SK-N-DZ (cell line): ENCODE measurements at places on chromosomes 2 and 18.

GRCh38 chr2:61557381-61557780, 19.2 kb upstream of the XPO1 start:
- no peak for DNase-seq

DNA sequence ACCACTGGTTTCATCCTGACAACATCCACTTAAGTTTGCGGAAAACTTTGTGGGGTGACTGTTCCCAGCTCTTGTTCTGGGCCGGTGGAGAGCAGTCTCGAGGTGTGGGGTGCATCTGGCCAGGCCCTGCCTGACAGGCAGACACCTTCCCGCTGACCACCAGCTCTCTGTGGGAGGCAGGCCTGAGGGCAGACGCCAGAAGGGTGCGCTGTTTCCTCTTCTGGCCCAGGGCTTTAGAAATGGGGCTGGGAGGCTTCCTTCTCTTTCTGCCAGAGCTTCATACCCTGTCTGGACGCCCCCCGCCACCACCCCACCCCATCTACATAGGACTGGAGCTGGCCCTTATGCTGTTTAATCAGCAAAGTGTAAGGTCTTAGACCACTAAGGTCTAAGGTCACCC, 263.8 kb downstream of the LOXHD1 start:
- no peak for DNase-seq

- DNase-seq, result no peak
Measured at GRCh38 chr2:168180483-168180882, 66.9 kb downstream of the STK39 start.

DNA sequence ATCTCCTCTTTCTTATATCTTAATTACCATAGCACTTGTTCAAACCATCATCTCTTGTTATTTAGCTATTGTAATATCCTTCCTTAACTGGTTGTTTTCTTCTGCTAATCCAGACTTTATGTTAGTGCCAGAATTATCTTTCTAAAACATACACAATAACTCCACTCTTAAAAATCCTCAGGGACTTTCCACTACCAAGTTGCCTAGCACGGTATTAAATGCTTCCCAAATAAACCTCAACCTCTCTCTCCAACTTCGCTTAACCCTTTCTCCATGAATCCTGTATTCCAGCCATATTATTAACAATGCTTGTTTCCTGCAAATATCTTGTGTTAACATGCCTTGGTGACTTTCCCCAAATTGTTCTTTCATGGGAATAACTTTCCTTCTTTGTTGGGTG, 84.5 kb downstream of the FAM228A start:
- no peak for DNase-seq

DNA sequence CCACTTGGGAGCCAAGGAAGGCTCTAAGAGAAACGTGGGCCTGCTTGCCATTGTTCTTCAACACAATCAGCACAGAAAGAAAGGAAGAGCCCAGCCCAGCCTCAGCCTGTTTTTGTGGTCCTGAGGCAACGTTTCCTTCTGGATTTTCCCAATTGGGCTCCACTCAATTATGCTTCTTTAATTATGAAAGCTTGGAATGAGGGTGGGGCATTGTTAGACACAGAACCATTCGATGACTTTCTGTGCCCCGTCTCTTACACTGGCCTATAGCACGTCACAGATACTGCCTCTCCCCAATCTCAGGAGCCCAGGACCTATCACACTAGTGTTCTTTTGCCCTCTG, 207.4 kb downstream of the ZFP36L2 start:
- DNase-seq, result no peak

DNA sequence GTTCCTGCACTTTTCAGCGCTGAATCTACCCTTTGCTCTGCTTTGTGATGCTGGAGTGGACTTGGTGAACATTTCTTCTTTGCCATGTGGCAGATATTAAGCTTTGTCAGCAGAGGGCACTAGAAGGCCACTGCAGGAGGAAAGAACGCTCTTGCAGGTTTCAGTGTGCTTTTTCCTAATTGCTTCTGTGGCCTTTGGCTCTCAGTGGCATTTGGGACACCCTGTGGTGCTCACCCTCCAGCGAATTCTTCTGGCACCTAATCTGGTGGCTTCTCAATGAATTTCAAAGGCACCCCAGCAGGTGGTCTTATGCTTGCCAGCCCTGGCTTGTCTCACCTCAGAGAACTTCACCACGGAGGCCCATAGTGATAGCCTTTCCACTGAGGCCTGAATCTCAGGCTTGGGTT, 146.7 kb downstream of the MYO3B start:
- peak; percentile 15 for DNase-seq

DNA sequence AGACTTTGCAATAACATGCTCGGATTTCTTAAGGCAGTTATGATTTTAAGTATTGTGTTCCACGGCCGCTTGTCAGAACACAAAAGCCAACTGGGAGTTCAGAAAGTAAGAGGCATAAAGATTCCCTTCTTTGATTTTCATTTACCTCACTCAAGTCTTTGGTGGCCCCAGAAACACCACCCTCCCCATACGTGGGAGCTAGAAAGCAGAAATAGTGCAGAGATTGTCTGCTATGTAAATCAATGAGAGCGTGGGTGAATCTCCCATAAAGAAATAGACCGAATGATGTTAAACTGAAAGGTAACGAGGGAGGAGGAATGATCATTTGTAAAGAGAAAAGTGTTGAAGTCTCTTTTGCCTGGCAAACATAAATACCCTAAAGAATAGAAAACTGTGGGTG, 322.1 kb upstream of the ETAA1 start:
- DNase-seq, result no peak

GRCh38 chr2:68700560-68700959, 34.1 kb upstream of the ARHGAP25 start:
- no peak for DNase-seq

DNA sequence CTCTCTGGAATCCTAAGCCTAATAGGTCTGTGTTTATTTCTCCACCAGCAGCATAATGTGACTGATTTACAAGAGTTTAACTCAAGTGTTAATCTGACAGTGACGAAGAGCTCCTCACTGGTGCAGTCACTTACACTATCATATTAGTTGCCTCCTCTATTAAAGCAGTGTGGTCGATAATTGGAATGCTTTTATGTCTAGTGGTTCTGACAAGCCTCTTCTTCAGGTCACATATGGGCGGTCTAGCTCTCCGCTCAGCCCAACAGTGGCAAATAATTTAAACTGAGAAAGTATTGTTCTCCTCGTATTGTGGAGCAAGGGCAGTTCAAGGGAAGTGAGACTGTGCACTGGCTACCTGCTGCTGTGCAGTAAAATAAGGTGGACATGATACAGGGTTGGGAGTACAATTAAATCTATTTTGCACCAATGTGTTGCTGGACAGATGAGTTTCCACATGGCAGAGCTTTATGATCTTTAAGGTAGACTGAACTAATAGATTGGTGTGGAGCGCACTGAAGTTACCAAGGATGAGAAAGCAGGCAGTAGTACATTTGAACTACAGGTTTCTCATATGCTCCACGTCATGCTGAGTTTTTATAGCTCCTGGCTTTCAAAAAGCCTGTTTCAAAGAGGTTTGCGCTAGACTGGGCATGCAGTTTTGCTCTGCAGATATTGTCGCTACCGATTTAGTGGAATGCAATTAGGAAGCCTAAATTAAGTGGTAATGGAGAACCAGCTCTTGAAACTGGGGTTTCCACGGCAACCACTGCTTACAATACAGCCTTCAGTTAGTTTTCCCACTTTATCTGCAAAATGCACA, 151.7 kb upstream of the POU3F3 start:
- DNase-seq, result peak; percentile 4

- no peak for DNase-seq
Measured at GRCh38 chr2:79993144-79993543, 311.4 kb downstream of the LRRTM1 start.

GRCh38 chr2:108355906-108356734, 21.6 kb upstream of the SULT1C4 start:
- DNase-seq, result no peak

GRCh38 chr2:50333529-50334228, 698.3 kb downstream of the NRXN1 start:
- DNase-seq, result no peak

DNA sequence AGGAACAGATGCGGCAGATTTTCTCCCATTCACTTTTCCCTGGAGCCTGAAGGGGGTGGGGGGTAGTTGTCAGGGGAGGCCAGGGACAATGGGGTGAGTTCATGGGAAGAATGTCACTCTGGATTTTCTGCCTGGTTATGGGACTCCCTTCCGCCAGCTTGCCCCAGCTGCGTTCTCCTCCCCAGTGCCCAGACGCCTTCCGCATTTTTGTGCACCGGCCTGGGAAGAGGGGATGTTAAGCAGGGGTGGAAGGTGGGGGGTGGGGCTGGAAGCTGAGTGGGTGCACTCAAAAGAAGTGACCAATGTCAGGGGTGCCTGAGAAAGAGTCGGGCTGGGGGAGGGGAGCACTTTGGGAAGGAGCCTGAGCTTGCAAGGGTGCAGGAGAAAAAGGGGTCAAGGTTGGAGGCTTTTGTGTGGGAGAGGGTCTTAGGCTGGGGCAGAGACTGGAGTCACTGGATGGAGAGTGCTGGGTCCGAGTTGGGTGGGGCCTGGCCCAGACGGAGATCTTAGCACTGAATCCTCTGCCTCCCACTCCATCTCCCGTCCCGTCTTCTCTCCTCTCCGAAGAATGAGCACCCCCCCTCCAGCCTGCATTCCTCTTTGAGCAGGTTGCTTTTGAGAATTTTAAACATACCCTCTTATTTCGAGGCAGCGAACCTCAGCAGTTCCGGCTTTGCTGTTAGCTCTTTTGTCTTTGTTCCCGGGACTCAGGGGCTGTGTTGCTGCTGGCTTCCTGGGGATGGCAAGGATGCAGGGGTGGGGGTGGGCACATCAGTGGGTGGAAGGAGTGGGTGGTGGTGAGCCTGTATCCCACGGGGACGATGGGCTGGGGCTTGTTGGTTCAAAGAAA, 2.7 kb downstream of the IGFBP2 start:
- no peak for DNase-seq

DNA sequence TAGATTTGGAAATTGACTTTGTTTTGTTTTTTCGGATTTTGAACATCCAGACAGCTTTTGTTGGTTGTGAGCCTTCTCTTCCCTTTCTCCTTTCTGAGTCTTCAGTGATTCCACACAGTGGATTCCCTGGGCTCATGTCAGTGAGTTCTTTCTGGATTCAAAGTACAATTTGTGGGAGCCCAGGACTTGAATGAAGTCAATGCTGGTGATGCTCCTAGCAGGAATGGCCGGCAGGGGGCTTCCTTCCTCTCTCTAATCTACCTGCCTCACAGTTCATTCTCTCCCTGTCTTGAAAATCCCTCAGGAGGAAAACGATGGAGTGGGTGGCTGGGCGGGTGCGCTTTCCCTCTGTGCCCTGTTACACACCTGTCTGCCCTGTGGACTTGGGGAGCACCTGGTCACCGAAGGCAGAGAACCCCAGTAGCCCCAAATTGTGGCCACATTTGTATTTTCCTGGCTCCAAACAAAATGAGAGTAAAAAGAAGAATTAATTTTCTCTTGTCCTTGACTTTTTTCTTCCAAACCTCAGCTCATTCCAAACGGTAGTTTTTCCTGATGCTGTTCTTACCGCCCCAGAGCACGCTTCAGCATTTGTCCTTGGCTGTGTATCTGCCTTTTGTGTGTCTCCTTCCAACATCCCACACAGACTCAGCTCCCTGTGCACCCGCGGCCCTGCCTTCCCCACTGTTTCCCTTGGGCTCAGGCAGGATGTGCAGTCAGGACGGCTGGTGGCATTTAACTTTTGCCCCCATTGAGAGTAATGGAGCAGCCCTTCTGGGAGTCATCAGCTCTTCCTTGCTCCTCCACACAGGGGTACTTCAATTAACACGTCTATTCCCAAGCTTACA, 86.6 kb downstream of the MARCO start:
- DNase-seq, result peak; percentile 26

GRCh38 chr2:177525351-177525924, 132.9 kb downstream of the AGPS start:
- no peak for DNase-seq

- no peak for DNase-seq
Measured at GRCh38 chr2:12059616-12060441, 313.4 kb downstream of the LPIN1 start.

DNA sequence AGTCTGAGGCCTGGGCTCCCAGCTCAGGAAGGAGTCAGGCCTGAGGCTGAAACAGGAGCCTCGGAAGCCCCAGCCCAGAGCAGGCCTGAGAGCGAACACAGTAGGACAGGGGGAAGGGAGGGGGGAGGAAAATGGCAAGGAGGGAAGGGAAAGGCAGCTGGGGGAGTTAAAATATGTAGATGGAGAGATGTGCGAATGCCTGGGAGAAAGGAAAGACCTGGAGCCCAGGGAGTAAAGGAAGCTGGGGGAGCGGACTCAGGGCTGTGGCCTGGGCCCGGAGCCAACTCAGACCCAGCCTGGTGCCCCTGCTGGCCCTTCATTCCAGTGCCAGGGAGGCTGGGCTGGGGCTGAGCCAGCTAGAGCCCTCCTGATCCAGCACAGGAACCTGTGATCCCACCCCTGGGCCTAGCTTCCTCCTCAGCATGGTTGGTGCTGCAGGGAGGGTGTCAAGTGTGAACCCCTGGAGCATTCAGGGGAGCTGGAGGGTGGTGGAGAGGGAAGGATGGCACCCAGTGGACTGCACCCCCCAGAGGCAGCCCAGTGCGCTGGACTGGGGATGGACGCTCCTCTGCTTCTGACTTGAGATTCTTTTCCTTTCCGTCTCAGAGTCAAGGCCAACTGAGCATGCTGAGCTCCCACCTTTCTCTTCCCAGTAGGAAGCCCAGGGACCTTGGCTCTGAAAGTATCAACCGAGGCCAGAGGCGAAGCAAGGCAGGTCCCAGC, 46.3 kb downstream of the EMX1 start:
- no peak for DNase-seq

DNA sequence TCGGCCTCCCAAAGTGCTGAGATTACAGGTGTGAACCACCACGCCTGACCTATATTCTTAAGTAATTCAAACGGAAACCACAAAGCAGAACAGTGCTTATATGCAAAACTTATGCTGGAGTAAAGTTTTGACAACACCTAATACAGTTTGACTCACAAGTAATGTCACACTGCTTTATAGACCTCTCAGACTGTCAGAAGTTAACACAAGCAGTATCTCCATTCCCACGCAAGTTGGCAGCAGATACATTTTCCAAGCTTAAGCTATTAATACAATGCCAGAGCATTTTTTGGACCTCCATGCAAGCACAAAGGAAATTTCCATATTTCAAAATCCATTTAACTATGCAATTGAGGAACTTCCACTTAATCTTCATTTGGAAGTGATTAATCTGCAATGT, 21.0 kb upstream of the SANBR start:
- no peak for DNase-seq

DNA sequence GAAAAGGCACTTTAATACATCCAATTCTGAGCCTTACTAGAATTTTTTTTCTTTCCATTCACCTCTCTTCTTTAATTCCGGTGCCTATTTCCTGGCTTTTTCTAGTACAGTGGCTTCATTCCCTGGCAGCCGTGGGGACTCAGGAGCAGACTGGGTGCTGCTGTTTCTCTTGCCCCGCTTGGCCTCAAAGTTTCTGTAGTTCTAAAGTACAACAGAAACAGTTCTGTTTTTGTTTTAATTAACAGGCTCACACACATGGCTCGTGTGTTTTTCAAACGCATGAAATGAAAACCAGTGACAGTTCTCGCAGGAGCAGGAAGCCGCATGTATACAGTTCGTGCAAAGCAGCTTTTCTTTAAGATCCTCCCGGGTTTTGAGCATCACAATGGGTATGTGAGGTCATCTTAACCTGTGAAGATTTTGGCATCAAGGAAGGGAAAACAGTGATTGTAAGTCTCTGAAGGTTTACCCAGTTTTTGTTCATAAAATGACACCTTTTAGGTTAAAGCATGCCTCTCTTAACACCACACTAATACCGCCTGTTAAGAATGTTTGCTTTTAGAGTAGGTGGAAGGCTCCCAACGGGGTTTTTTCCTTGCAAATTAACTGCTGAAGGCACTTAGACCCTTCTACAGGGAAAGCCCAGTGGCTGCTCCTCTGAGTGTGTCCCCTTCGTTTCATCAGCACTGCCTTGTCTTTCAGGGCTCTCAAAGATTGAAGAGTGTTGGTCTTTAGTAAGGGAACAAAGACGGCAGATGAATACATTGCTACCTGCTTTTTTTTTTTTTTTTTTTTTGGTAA, 5.8 kb downstream of the FZD7 start:
- no peak for DNase-seq
